ENCODE measurements at places on chromosomes 5 and 9.
A peak's percentile ranks its signal among the peaks of the same experiment; 100 is the strongest.

- no peak for DNase-seq
Measured at GRCh38 chr9:12595400-12595799, 97.8 kb upstream of the TYRP1 start.

GRCh38 chr5:54996466-54996865 is 11.1 kb upstream of the ESM1 start:
- no peak for DNase-seq

GRCh38 chr9:127007638-127008037 is 93.1 kb downstream of the RALGPS1 start:
- DNase-seq, result no peak

- peak; percentile 37 for DNase-seq
Measured at GRCh38 chr5:156934450-156935211, 28.4 kb downstream of the TIMD4 start.

DNA sequence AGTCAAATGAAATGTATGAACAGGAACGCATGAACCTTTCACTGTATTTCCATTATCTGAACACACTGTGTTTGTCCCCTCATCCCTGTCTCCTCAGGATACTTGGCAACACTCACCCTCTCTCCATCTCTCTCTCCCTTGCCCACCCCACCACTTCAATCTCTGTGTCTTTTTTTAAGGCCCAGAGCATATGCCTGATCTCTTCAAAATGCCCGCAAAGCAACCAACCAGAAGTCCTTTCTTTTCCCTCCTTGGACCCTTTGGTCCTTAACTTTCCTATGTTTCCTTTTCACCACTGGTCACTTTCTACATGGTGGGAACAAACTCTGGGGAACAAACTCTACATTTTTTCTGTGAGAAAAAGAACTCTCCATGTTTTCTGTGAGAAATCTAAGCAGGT is 3.2 kb upstream of the IRF1 start:
- no peak for DNase-seq

GRCh38 chr9:123828449-123828848 is 101.5 kb downstream of the DENND1A start:
- DNase-seq, result no peak

GRCh38 chr9:95413793-95414192 is 96.3 kb upstream of the FANCC start:
- DNase-seq, result no peak

DNA sequence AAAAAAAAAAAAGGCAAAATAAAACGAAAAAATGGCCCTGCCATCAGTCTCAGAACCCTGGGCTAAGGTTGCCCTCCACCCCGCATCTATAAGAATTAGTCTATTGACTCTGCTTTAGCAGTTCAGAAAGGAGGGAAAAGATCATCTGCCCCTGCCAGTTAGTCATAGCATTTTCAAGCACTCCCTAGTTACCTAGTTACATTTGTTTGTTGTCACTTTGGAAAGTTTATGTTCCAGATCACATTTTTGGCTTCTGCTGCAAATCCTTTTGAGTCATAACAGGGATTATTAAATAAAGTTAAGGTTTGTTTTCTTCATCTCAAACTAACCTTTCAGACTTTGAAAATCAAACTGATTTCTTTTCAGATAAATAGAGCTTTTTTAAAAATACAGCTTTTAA is 52.1 kb downstream of the AQP7 start:
- DNase-seq, result no peak

DNA sequence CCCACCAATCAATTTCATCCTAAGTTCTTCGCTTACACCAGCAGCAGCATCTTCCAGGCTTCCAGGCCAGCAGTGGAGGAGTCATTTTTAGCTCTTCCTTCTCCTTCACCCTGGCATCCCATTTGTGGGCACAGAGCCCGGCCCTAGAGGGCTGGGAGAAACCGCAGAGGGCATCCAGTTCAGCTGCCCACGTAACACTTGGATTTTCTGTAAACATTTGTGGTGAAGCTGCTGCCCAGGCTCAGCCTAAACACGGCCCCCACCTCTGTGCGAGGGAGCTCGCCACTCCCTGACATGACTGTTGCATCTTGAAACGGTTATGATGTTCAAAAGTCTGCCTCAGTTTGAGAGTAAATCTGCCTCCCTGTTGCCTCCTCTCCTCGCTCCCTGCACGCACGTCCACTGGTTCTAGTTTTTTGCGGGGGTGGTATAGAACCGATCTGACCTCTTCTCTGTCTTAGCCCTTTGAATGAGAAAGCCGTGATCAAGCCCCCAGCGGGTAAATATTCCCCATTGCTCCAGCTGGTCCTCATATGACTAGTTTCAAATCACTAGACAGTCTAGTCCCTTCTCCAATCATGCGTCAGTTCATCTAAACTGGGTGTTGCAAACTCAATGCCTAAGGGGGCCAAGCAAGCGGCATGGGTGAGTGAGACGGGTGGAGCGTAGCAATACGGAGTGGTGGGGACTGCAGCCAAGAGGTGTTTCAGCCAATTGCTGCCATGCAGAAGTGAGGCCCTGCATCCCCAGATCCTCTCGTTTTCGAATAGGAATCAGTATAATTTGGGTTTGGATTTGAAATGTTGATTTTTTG is 34.9 kb upstream of the N4BP3 start:
- DNase-seq, result no peak

- DNase-seq, result no peak
Measured at GRCh38 chr5:150065886-150066285, 20.5 kb downstream of the CSF1R start.

DNA sequence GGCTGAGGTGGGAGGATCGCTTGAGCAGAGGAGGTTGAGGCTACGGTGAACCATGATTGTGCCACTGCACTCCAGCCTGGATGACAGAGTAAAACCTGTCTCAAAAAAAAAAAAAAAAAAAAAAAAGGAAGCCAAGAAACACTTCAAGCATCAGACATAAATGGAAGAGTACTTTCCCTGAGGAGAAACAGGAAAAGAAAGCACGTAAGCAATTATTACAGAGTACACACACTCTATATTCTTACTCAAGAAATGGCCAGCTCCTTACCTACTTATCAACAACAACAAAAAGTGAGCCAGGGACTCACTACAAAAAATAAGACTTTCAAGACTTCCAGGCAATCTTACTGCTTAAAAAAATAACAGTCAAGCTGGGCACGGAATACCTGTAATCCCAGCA is 21.8 kb downstream of the ZFR start:
- DNase-seq, result no peak

GRCh38 chr9:130308081-130308571 is 42.6 kb downstream of the HMCN2 start:
- no peak for DNase-seq

DNA sequence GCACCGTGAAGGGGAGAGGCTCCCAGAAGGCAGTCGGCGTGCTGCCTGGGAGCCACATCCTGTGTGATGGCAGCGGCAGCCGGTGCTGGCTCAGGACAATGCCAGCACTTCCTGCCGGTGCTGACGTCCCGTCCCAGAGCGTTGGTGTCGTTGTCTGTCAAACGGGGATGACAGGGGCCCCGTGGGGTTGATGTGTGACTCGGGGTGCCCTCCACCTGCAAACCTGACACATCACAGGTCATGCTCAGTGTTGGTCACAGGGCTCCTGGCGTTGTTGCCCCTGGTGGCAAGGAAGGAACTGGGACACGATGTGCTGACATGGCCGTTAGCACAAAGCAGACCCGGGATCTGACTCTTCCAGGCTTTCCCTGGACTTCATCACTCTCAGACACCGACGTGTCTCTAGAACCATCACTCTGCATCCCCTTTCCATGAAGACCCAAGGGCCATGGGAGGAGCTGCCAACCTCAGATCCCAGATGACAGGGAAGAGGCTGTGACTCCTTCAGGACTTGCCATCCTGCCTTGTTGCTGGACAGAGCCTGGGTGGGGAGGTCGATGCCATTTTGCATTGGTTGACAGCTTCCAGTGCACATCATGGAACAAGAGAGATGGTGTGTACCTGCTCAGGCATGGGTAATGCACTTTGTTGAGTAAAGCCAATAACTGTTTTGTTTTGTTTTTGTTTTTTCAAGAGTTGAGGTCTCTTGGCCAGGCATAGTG is 21.5 kb downstream of the PLPP7 start:
- DNase-seq, result no peak

DNA sequence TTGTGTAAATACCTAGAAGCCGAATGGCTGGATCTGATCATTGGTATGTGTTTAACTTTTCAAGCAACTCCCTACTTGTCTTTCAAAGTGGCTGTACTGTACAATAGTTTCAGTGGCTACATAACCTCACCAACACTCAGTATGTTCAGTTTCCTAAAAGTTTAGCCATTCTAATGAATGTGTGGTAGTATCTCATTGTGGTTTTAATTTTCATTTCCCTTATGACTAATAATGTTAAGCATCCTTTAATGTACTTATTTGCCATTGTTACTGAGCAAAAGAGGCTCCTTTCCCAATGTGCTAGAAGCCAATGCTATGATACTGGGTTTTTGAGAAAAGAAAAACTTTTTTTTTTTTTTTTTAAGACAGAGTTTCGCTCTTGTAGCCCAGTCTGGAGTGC is 27.8 kb upstream of the ALDOB start:
- DNase-seq, result no peak

- DNase-seq, result peak; percentile 38
Measured at GRCh38 chr9:130707225-130707976, 13.8 kb downstream of the EXOSC2 start.

DNA sequence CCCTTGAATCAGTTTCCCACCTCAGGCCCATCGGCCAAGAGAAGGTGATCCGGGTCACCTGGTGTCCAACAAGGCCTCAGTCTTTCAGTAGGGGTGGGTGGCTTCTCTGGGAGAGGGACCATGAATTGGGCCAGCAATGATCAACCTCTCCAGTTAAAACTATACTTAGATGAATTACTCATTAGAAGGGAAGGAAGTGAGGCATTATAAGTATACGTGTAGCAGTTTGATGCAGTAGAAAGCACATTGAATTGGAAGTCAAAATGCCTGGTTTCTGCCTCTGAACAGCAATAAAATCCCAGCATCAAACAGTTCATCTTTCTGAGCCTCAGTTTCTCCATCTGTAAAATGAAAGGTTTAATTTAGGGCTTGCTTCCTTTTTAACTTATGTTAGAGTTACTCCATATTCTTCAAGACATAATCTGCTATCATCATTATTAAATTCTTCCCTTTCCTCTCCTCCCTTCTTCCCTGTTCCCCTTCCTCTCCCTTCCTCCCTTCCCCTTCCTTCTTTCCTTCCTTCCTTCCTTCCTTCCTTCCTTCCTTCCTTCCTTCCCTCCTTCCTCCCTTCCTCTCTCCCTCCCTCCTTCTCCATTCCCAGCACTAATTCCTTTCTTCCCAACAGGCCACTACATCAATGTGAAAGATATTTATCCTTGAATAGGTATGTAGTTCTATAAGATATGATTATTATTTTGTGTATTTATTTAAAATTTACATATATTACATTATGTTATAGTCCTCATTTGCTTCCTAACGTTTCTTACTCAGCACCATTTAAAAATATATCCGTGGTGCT is 18.6 kb upstream of the TMEM174 start:
- DNase-seq, result no peak

- no peak for DNase-seq
Measured at GRCh38 chr9:136100700-136101614, 5.9 kb upstream of the NACC2 start.

DNA sequence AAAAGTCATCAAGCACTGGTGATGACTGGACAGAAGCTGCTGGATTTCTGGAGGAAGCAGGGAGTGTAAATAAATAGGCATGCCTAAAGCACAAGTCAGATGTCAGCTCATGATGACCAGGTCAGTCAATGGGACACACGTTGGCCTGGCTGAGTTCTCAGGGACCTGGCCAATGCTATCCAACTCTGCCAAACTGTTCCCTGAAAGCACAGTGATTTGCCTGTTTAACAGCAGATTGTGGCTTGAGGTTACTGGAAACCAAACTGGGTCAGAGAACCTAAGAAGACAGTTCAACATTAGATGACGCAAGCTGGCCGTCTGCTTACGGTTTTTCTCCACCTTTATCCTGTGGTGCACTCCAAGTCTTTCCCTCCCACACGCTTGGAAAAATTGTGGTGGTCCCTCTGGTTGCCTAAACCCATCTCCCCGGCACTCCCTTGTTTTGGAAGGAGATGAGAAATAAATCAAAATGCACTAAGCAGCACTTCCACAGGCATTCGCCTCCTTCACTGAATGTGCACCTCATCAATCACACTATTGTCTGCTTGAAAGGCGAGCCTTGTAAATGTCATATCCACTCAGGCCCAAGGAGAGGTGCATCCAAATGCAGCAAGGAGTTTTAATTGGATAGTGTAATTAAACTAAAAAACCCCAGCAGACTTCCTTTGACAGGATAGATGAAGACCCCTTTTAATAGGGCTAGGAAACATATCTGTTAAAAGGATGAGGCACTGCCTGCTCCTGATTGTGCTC is 199.4 kb downstream of the GAPVD1 start:
- peak; percentile 4 for DNase-seq

GRCh38 chr9:28762167-28762566 is 1188.9 kb upstream of the C9orf72 start:
- DNase-seq, result no peak

DNA sequence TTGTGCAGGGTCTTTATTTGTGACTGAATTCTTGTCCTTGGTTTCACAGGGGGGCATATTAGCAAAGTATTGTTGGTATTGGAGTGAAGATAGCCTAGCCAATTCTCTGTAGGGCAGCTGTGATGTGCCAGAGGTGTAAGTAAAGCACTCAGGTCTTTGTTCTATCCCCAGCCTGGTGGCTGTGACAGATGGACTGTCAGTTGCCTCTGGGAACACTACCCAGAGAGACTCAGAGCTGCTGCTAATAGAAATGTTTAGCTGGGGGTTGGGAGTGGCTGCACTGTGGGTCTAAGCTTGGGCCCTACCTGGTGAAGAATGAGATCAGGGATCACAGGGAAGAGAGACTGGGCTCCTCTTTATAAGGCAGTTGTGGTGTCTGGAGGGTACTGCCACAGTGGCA is 1006.5 kb upstream of the TYRP1 start:
- no peak for DNase-seq

GRCh38 chr5:150296496-150296895 is 6.2 kb downstream of the ARSI start:
- DNase-seq, result no peak

DNA sequence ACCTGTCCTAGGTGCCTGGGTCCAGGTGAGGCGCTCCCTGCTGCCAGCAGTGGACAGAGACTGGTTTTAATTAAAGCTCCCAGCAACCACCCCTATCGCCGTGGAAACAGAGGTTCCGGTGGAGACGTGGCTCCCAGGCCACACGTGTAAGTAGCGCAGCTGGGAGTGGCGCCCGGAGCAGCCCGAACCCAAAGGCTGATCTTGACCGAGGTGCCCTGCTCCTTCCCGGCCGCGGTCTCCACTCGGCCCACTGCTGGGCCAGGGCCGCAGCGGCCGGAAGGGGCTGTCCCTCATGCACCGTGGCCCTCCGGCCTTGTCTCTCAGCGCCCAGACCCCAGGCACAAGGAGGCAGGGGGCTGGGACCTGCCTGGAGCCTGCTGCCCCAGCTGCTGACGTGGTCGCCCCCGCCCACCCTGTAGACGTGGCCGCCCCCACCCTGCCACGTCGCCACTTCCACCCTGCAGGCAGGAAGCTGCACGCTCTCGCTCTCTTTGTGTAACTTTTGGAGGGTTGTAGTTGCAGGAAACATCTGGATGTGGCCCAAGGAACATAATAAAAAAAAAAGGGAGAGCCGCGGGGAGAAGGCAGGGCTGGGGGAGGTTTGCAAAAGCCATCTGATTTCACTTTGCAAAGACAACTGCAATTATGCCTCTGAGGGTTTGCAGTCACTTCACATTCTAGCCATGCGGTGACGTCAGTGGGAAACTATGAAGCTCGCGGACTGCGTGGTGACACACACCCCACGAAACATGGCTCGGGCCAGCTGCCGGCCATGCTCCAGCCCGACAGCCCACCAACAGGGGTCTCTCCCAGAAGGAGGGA is 129.9 kb downstream of the RXRA start:
- DNase-seq, result no peak
